Stimulated activated CD8-positive, alpha-beta memory T cell treated with anti-CD3 and anti-CD28 coated beads, Interleukin-15, amount 100 ng/mL, for 4 hours (primary cell): ENCODE measurements at places on chromosomes 1 and 21.

GRCh38 chr1:55088413-55088812 lies 49.1 kb downstream of the PCSK9 start:
- DNase-seq, result no peak

GRCh38 chr1:67350783-67351182 lies 43.1 kb downstream of the IL12RB2 start:
- no peak for DNase-seq

- DNase-seq, result no peak
Measured at GRCh38 chr1:40383095-40383487, 9.6 kb downstream of the SMAP2 start.

GRCh38 chr1:18830596-18830995 lies 28.9 kb downstream of the TAS1R2 start:
- DNase-seq, result no peak

- DNase-seq, result no peak
Measured at GRCh38 chr21:28509031-28509430, 483.6 kb downstream of the LTN1 start.

DNA sequence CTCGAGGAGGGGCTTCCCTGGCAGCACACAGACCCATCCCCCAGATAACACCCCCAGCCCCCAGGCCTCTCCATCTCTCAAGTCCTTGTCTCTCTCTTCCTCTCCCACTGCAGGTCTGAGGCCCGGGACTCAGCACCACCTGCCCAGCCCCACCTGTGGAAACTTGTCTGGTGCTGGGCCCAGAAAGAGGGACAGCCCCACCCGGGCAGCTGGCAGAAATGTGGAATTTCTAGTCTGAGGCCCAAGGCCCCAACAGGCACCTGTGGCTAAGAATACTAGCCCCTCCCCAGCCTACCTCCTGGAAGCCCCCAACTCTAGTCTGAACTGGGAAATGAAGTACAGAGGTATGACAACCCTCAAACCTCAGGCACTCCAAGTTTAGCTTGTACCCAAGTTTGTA lies 15.4 kb downstream of the TTC39A start:
- no peak for DNase-seq

DNA sequence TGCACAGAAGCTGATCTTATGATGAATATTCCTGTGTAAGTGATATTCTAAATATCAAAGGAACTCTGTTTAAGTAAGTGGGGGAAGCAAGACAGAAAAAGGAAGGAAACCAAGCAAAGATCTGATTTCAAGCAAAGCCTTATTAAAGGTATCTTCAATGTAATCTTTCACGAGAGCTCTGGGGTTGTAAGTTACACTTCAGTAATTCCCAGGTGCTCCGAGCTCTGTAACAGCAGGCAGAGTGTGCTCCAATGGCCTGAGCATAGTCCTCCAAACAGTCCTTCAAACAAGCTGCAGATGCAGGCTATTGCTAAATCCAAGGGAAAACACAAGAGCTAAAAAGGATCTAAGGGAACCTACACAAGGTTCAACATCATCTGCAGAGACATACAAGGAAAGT lies 949.7 kb upstream of the TMPRSS15 start:
- DNase-seq, result no peak

GRCh38 chr1:172581779-172582178 lies 48.8 kb downstream of the SUCO start:
- no peak for DNase-seq

DNA sequence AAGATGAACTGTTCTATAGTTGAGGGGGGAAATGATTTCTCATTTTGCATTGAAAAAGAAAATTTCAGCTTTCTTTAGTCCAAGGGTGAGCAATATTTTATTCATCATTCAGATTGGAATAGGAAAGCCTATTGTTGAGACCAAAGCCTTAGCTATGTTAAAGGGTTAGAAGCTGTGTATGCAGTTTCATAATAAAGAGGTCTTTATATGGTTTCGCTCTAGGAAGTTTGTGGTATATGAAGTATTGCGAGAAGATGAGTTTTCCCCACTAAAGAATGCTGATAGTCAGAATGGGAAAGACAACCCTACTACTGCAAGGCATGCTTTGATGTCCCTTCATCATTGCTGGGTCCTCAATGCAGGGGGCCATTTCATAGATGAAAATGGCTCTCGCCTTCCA lies 28.6 kb downstream of the UAP1 start:
- DNase-seq, result no peak

DNA sequence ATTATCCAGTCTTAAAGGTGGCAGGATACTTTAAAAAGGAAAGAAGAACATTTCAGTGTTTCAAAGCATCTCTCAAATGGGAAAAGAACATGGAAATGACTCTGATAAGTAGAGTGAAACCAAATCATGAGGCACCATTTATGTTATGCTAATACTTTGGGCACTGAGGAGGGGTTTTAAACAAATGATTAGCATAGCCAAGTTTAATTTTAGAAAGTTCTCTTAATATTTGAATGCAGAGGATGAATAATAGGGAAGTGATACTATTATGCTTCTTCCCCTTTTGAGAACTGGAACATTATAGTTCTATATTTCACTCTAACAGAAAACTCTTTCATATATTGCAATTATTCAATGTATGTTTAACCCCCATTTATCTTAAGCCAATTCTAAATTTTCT lies 1181.9 kb upstream of the PRMT6 start:
- no peak for DNase-seq

DNA sequence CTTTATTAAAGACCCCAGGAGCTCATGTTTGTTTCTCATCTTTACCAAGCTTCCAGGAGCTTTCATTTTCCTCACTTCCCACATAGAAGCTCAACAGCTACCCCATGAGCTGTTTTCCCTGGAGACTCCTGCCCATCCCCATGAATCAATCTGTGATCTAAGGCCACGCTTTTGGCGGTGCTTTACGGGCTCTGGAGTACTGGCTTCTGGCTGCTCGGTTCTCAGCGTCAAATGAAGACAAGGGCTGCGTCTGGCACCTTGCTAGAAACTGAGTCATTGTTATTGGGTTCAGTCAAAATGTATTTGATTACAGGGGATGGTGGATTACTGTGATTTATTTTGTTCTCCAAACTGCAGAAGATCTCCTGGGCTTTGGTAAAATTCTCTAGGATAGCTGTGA lies 39.9 kb downstream of the ACP6 start:
- DNase-seq, result no peak

DNA sequence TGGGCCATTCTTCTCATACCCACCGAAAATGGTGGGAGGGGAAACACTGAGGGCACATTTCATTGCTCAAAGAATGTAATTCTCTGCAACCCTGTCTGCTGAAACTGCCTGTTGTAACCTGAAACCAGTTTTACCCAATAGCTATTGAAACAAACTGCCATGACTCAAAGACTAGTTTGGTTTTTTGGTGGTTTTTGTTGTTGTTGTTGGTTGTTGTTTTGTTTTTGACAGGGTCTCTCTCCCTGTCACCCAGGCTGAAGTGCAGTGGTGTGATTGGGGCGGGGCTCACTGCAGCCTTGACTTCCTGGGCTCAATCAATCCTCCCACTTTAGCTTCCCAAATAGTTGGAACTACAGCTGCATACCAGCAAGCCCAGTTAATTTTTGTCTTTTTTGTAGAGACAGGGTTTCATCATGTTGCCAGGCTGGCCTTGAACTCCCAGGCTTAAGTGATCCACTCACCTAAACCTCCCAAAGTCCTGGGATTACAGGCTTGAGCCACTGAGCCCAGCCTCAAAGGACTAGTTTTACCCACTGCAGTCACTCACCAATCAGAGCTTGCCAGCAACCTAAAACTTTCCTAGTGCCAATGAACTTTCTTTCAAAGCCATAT lies 2.1 kb upstream of the IPP start:
- no peak for DNase-seq

DNA sequence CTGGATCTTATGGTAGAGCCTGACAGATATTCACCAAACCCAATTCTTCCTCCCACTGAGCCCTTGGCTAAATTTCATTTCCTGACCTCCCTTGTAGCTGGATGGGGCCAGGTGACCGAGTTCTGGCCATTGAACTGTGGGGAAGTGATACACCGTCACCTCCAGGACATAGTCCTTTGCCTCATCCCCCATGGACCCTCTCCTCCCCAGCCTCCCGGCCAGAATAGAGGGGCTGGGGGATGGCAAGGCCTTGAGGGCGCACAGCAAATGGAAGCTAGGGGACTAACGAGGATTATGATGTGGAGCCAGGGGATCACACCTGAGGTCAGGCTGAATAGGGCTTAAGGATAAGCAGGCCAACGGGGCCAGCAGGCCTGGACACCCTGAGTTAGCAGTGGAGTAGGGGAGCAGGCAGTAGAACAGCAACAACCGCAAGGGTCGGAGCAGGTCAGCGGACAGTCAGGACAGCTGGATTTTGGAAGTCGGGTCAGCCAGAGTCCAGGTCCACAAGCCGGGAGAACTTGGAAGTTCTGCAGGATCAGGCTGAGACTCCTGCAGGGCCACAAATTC lies 15.0 kb downstream of the BATF3 start:
- DNase-seq, result no peak

DNA sequence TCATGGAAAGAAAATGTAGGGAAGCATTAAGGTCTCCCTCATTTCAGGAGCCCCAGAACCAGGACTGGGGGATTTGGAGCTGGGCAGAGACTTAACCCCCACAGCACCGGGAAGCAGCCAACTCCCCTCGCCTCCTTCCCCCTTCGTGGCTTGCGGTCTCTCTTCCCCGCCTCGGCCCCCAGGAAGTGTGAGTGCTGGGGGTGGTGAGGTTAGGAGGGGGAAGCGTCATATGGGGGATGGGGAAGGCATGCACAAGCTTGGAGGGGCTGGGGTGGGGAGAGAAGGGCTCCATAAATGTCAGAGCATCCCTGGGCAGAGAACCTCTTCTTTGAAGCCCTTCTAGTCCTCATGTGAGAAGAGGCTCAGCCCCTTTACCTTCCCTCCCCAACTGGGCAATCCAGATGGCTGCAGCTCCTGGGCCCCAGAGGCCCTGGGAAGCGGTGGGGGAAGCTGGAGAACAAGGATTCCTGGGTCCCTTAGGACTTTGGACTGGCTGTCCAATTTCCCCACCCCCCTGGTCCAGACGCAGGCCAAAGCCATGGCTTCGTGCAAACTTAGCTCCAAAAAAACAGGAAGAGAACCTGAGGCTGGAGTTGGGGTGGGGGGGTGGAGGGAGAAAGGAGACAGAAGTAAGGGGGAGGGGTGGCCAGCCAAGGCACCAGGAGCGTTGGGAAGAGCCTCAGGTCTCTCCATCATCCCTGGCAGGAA lies 7.8 kb downstream of the ZBTB7B start:
- DNase-seq, result no peak

DNA sequence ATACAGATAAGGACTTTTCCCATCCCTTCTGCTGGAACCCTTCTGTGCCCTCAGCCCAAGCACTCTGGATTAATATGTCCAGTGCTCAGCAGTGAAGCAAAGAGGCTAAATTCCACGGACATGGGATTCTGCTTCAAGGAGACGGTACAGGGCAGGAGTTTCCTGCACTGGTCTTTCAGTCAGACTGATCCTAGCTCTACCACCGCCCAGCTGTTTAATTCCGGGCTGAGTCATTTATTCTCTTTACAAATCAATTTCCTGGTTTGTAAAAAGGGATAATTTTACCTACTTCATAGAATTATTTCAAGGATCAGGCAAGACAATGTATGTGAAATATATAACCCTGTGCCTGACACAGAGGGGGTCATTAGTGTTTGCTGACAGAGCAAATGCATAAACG lies 41.6 kb upstream of the NRDC start:
- DNase-seq, result no peak

DNA sequence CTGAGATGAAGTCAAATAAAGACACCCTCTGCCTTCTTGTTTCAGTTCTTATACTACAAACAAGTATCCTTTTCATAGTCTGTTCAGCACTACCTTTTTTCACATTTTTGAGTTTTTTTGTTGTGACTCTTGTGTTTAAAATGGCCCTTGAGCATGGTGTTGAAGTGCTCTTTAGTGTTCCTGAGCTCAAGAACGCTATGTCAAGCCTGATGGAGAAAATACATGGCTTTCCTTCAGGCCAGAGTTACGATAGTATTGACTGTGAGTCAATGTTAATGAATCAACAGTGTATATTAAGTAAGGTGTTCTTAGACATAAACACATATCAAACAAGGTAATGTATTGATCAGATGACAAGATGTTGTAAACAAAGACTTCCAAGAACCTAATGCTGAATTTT lies 12.7 kb downstream of the RNPC3 start:
- DNase-seq, result no peak

DNA sequence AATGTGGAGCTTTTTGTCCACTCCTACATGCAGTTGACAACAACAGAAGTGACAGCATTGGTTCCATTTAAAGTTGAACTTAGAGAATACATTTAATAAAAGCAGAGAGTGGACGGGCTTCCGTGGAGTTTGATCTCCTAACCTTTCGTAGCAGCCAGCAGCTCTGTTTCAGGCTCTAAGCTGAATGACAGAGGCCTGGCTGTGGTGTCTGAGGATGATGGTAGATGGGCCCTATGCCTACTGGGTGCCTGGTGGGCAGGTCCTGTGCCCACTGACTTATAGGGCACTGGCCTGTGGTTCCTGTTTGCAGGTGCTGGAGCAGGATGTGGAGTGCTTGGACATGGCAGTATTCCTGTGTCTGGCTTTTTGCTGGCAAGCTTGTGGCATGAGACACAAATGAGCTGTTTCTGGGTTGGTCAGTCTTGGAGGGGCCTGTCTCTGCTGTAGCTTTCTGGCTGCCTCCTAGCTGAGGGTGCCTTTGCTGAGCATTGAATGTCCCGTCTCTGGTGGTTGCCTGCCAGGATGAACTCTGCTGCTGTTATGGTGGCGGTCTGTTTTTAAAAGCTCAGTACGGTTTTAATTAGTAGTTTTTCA lies 54.6 kb downstream of the PRDM2 start:
- DNase-seq, result no peak

DNA sequence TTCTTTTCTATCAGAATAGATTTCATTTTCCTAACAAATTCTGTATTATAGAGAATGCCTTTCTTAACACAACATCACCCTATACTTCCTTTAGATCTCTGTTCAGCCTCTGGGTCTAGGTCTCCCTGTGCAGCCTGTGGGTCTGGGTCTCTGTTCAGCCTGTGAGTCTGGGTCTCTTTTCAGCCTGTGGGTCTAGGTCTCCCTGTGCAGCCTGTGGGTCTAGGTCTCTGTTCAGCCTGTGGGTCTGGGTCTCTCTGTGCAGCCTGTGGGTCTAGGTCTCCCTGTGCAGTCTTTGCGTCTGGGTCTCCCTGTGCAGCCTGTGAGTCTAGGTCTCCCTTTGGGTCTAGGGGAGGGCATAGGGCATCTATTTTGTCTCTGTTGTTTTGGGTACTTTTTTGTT lies 59.6 kb upstream of the DIP2A start:
- no peak for DNase-seq

DNA sequence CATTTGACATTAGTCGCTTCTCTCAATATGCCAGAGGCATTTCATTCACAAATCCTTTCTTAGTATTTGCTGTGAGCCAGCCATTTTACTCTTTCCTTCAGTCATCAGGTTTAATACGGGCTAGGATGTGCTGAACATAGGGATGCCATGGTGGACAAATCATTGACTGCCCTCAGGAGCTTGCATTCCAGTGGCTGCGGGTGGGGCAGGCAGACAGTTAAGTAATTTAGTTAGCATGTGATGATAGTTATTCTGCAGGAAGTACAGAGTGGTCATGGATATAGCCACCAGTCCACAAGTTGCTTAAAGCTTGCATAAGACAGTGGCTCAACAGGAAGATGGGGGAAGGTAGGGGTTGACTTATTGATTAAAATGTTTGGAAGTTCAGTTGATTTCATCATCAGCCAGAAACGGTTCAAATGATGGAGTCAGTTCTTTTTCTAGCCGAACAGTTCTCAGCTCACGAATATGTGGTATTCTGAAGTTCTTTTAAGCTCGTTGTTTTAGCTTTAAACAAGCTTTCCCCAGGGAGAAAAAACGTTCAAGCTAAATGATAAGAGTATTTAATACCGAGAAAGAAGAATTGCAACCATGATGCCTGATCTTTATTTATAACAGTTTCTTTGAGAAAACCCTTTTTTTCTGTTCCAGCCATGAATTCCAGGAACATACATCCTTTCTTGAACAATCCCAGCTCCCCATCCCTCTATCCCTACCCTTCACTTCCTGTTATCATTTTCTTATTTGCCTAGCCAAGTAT lies 1.4 kb downstream of the SLC22A15 start:
- DNase-seq, result no peak
